ENCODE measurements at places on chromosomes 13 and 19.

DNA sequence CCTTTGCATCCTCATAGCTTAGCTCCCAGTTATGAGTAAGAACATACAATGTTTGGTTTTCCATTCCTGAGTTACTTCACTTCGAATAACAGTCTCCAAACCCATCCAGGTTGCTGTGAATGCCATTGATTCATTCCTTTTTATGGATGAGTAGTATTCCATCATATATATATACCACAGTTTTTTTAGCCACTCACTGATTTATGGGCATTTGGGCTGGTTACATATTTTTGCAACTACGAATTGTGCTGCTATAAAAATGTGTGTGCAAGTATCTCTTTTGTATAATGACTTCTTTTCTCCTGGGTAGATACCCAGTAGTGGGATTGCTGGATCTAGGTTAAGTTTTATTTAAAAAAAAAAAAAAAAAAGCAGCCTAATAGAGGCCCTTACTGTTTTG is 14.1 kb downstream of the TNFRSF19 start:
- DNase-seq = no peak

DNA sequence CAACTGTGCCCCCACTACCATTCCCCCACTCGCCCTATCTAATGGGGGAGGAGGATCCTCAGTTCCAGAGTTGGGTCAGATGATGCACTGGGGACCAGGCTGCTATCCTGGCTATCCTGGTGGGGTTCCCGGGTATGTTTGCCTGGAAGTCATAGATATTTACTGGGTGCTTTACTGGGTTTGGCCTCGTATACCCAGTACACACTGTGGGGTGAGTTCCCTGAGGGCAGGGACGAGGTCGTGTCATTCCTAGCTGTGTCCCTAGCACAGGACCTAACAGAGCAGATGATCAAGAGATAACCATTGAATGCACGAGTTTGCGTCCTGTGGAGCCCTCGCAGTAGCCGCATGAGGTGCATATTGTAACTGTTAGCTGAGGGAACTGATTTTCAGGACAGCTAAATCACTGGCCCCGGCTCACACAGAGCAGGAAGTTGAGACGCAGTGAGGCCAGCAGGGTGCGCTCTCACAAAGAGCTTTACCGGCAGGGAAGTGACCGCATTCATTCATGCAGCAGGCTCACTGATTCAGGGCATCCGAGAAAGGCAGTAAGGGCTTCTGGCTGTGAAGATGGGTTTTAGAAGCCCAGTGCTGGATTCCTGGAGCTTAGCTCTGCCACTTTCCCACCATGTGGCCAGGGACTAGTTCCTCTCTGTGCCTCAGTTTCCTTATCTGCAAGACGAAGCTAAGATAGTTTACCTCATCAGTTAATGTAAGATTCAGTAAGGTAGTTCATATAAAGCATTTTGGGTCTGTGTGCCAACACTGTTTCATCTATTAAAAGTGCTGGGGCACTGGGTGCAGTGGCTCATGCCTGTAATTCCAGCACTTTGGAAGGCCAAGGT is 6.0 kb downstream of the RUVBL2 start:
- no peak for DNase-seq

DNA sequence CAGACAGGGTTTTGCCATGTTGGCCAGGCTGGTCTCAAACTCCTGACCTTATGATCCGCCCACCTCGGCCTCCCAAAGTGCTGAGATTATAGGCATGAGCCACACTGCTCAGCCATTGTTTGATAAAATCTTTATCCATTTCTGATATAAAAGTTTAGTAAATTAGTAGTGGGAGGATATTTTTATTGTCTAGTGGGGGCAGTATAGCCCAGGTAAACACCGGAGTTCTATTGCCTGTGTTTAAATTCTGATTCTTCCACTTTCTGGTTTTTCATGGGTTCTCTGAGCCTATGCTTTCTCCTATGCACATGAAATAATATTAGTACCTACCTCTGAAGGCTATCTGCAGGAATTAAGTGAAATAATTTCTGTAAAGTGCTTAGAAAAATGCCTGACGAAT is 20.1 kb upstream of the ARHGEF18 start:
- DNase-seq = no peak

- DNase-seq = no peak
Measured at GRCh38 chr13:59112221-59112718, 1051.5 kb downstream of the DIAPH3 start.

DNA sequence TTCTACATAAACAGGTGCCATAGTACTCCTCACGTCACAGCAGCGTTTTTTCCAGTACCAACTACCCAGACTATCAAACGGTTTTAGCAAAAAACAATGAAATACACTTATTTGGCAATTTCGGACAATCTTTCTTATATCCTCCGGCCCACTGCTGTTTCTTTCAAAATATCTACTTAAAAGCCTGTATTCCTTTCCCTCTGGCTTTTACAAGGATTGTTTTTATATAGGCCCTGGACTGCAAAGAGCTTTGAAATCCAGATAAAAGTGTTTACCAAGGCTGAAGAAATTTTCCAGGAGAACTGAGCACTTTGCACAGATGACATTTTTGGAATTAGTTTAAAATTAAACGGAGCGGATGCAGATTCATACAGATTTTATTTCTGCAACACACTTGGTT is 255.9 kb upstream of the STARD13 start:
- DNase-seq = no peak

GRCh38 chr13:75804054-75804453 is 167.9 kb downstream of the LMO7 start:
- no peak for DNase-seq

DNA sequence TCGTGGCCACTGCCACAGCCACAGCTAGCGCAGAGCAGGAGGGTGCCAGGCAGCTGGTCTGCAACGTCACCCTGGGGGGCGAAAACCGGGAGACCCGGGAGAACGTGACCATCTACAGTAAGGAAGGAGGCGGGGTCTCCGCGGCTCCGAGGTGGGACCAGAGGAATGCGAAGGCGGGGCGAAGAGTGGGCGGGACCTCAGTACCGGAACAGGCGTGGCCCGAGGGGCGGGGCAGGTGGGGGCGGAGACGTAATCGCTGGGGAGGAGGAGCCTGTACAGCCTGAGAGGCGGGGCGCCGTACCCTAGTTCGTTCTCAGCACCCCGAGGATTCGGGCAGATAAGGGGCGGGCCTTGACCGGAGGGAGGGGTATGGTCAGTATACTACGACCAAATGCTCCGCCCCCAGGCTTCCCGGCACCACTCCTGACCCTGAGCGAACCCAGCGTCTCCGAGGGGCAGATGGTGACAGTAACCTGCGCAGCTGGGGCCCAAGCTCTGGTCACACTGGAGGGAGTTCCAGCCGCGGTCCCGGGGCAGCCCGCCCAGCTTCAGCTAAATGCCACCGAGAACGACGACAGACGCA is 2.5 kb downstream of the ICAM5 start:
- DNase-seq = no peak

- DNase-seq = no peak
Measured at GRCh38 chr13:36806102-36806501, 12.9 kb upstream of the RFXAP start.

DNA sequence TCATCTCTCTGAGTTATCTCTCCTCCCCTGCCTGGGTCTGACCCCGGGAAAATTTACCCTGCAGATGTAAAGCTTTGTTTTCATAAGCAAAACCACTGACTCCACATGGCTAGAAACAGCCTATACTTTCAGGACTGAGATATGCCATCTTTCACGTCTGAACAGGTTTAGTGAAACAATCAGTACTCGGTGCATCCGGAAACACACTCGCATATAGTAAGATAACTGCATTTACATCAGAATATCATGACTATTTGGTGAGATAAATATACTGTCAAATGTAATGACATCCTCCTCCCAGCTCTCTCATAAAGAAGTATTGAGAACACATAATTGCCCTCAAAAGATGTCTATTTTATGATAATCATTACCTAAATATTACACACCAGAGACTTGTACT is 172.8 kb downstream of the EFNB2 start:
- no peak for DNase-seq

- DNase-seq = no peak
Measured at GRCh38 chr19:14054721-14055120, 7.2 kb downstream of the PALM3 start.

DNA sequence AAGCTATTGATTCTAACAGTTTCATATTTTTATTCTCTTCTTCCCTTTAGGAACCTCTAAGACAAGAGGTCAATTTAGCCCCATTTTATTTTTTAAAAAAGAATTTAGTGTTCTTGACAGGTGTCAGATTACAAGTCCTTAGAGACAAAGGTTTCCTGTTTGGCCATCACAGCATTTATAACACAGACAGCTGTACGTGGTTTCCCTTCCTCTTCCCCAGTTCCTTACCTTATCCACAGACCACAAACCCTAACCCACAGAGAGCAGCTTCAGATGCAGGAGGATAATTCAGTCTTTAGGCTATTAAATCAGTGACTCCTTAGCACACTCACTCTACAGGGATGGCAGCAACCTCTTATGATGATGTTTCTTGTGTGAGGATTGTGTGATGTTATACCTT is 1210.1 kb downstream of the DIAPH3 start:
- no peak for DNase-seq

DNA sequence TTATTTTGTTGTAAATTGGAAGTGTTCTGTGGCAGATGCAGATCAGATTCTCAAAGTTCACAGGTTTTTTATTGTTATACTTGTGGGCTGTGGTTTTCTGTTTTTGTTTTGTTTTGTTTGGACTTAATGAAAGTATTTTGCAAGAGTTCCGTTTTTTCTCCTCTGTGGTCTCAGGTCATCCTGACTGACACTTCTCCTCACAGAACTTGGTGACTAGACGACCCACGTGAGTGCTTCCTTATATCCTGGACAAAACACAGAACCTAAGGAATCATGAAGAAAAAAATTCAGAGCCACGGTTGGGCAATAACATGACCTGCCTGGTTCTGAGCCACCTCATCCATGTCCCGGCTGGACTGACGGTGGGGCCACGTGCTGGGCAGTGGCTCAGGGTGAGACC is 2.5 kb upstream of the RFPL4AL1 start:
- no peak for DNase-seq

DNA sequence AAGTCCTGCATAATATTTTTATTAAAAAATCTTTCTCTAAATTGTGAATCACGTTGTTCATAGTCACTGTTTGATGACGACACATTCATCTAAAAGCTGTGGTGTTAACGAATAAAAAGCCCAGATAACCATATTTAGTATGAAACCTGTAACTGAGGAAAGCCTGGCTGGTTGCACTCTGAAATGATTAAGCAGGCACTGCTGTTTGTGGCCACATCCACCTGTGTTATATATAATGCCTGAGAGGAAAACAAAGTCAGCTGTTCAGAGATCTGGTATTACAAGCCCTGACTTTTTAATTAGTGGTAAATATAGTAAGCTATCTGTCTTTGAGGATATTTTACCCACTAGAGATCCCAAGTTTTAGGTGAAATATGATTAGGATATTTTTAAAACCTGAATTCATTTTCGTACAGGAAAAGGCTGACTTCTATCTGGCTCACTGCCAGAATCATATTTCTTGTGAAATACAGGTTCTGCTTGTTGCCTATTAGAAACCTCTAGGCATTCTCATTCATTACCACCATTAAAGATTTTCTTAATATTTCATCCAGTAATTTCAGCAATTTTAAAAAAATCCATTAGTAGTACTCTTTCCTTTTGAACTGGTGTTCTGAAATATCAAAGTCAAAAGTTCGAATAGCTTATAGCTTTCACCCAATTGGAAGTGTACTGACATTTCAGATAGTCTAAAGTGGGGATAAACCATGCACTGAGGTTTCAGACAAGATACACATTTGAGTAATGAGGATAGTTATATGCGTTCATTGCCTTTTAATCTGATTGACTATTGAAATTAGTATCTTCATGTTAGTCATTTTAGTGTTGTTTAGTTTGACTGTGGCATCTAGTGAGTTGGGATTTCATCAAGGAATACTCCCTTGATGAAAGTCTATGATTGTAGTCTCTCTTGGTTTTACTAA is 79.7 kb downstream of the LMO7 start:
- DNase-seq = no peak

- DNase-seq = no peak
Measured at GRCh38 chr19:13396250-13397080, 109.8 kb downstream of the CACNA1A start.

DNA sequence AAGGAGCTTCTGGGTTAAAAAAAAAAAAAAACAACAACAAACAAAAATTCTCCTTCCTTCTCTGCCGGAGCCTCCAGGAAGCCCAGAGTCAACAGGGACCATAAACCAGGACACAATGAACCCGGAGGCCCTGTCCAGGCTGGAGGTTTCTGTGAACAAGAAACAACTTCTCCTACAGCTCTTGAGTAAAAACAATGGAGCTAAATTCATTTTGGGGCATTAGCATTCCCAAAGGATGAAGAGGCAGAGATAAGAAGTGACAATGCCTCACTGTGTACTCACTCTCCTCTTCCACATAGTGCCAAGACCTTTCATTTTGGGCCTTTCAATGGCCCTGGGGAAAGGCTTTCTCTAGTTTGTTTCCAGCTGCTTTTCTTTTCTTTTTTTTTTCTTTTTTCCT is 9.0 kb downstream of the RHPN2 start:
- DNase-seq = no peak

DNA sequence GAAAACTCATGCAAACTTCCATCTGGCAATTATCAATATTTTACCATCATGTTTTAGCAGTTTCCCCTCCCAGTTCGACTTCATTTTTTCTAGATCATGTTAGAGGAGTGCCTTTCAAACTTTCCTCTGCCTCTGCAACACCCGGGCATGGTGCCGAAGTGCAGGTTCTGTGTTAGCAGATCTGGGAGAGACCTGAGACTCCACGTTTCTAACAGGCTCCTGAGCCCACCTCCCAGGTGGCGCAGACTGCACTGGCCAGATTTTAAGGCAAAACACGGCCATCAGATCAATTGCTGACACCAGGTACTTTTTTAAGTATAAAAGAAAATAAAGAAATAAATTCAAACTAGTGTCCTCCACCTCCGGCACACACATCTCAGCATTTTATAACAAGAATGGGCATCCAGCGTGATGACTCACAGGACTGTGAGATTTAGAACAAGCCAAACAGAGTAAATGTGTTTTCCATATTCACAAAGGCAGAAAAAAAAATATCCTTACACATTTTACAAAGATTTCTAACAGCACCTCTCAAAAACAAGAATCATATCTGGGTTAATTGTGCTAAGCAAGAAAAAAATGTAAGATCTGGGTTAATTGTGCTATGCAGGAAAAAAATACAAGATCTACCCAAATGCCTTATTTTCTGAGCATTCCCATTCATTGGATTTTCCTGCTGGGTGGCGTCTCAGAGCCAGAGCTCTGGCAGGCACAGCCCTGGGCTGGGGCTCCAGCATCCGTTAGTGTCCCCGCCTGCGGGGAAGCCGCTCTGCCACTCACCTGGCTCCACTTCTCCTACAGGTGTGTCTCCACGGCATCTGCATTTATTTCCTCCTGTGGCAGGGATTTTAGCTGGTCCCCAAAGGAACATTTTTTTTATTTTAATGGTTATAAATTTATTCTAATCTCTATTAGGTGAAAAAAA is 127.9 kb upstream of the SOX1 start:
- no peak for DNase-seq

GRCh38 chr13:50126263-50126992 is 111.2 kb downstream of the KCNRG start:
- no peak for DNase-seq

GRCh38 chr13:56515441-56515840 is 625.3 kb upstream of the PRR20A start:
- no peak for DNase-seq

- DNase-seq = no peak
Measured at GRCh38 chr19:16850133-16850532, 20.9 kb downstream of the SIN3B start.

GRCh38 chr13:97502181-97502580 is 68.2 kb downstream of the RAP2A start:
- DNase-seq = no peak

GRCh38 chr13:96089749-96090239 is at the start of gene HS6ST3:
HS6ST3 (plus strand) TSS chr13:96090107.
- no peak for DNase-seq
